ENCODE measurements at places on chromosomes 4 and X.

DNA sequence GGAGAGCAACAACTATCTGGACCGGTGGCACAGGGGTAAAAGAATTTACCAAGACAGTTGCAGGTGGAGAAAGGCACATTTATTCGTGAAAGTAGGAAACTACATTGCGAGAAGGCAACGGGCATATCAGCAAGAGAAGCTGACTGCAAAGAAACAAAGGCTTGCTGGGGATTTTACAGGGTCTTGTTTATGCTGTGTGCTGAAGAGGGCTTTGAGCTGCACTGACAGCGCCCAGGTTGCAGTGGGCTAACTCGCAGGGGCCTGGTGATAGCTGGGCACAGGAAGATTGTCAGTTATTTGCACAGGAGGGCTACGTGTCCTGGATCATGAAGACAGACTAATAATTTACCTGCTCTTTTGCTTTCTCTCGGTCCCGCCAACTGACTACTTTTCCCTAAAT, 10.7 kb downstream of the TLR3 start:
- no peak for DNase-seq

- DNase-seq = no peak
Measured at GRCh38 chrX:22310779-22311178, 38.1 kb downstream of the CBLL2 start.

DNA sequence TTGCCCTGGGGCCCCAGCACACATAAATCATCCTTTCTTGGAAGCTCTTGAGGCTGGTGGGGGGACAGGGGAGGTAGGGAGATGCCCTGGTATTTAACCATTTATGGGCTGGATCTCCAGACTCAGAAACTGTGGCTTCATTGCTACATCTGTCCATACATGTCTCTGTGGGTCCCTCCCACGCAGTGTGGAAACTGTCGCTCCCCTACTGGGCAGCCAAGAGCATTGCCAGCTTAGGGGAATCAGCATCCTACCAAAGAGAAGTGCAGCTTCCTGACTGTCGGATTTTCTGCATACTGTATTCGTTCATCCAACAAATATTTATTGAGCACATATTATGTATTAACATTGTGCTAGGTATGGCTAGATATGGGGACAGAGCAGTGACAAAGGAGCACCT, 3.7 kb downstream of the GRIPAP1 start:
- DNase-seq = no peak

GRCh38 chrX:120561634-120562568, 1.1 kb upstream of the CUL4B start:
- DNase-seq = no peak

- no peak for DNase-seq
Measured at GRCh38 chr4:188554413-188554812, 415.2 kb downstream of the TRIML1 start.

DNA sequence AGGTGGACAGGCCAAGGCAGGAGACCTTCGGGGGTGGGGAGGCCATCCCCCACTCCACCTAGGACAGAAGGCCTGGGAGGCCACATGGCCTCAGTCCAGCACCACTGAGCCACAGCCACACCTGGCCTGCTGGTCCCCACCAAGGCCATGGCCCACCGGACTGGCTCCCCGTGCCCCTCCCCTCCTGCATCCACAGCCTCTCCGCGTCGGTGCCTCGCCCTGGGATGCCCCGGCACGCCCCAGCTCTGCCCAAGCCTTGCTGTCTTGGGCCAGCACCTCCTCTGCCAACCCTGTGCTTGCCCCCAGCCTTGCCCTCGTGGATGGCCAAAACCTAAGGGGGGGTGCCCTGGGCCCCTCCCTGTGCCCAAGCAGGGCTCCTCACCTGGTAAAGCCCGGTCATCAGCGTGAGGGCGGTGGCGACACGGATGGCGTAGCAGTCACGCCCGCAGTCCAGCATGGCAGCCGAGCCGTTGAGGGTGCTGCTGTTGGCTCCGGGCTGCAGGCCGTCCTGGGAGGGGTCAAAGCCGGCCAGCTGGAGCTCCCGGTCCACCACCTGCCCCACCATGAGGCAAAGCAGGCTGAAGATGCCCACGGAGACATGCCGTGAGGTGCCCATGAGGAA, 2.3 kb downstream of the SLC26A1 start:
- DNase-seq = no peak

- no peak for DNase-seq
Measured at GRCh38 chr4:81905971-81906370, 434.3 kb upstream of the RASGEF1B start.

DNA sequence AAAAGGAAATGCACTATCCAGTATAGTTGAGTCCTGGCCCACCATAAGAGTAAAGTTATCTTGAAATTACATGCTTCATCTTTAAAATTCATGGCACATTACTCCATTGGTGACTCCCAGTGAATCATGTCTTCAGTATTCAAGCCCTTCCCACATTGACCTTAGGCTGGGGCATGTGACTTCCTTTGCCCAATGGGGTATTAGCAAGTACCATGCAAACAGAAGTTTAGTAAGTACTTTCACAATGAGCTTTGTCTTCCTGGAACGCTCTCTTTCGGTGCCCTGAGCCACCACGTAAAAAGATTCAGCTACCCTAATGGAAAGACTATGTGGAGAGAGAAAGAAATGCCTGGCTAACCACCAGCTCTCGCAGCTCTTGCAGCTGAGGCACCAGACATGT, 235.4 kb downstream of the HNRNPD start:
- DNase-seq = no peak

GRCh38 chr4:30721185-30722091, 1.3 kb downstream of the PCDH7 start:
- peak; percentile 58 for DNase-seq

DNA sequence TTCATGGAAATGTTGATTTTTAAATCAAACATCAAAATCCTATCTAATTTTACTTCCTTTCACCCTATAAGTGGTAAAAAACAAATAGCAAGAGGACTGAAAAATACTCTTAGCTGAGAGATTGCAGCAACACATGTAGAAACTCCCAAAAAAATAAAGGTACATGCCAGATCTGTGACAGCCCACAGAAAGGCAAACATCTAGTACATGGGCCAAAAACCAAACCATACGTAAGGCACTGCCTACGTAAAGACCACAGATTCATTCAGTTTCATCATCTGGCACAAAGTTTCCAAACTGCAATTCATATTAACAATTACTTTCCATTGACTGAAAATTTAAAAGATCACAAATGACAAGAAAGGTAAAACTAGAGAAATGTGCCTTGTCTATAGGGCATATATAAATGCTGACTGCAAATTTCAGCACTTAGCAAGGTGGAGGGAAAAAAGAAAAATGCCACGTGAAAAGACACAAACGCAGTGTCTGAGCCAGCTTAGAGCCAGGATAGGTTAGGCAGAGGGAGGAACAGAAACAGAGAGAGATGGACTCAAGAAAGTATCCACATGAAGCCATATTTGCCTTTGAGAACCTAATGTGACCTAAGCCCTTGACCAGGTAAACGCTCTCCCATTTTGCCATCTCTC, 88.1 kb downstream of the TSPAN5 start:
- DNase-seq = no peak

DNA sequence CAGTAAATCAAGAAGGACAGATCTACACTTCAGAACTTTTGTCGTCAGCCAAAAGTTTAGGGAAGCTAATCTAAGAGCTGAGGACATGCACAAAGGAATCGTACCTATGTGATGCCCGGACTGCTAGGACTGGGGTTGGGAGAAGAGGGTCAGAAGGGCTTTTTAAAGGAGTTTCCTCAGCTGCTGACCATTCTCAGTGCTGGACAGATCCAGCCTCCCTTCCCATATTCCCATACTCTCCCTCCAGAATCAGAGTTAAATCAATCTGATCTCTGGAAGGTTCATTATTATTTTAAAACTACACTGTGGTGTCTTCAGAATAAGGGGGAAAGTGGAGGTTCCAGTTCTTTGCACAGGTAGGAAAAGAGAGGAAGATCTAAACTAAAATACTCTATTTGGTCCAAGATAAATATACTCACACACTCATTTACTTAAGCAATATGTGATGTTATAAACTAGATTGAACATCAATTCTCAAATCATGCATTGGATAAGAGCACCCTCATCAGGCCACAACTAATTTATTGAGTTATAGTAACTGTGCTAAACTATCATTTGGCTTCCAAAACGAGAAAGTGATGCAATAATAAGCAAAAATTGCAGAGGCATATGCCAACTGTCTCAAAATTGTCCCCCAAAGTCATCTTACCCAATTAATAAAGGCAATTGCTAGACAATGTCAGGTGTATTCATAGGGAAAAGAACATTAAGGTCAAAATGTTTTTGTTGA, 124.7 kb downstream of the HNRNPD start:
- no peak for DNase-seq

DNA sequence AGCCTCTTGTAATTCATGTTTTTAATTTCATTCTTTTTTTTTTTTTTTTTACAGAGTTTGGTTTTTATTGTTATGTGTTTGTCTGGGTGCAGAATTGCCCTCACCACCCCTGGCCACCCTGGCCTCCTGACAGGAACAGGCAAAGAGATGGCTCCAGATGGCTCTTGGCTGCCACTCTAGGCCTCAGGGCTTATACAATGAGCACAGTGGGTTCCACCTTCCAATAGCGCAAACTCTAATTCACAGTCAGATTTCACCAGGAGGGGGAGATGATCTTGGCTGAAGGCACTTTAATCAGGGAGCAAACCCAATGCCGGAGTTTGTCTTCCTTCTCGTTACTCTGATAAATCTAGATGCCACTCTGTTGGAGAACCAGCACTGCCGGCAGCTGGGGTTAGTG, 24.8 kb downstream of the CPE start:
- no peak for DNase-seq

- DNase-seq = no peak
Measured at GRCh38 chrX:70253377-70254062, 6.5 kb downstream of the P2RY4 start.

DNA sequence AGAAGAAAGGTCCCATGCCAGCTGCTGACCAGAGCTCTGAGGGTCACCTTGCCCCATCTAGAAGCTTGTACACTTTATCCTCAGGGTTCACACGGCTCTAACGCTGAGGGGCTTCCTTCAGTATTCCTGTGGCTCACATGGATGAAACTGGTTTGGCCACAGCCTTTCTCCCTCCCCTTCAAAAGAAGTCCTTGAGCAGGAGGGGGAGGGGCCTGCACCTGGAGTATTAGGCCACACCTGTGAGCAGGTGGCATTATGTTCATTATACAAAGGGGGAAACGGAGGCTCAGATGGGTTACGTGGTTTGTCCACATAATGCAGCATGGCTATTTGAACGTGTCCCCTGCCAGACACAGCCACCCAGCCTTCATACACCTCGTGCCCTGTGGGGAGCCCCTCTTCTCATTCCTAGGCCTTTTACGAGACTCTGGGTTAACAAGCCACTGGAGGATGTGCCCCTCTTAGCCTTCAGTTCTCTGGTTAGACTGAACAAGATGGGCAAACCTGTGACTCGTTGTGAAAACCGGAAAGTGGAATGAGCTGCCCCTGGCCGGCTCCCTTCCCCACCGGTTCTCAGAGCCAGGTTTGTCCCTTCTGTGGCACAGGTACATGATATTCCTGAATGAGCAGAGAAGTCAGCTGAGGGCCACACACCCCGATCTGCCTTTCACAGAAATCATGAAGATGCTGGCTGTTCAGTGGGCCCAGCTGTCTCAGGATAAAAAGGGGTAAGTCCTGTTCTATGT, 27.2 kb upstream of the JAKMIP1 start:
- DNase-seq = no peak

GRCh38 chrX:136829413-136829812, 48.7 kb upstream of the ARHGEF6 start:
- no peak for DNase-seq

DNA sequence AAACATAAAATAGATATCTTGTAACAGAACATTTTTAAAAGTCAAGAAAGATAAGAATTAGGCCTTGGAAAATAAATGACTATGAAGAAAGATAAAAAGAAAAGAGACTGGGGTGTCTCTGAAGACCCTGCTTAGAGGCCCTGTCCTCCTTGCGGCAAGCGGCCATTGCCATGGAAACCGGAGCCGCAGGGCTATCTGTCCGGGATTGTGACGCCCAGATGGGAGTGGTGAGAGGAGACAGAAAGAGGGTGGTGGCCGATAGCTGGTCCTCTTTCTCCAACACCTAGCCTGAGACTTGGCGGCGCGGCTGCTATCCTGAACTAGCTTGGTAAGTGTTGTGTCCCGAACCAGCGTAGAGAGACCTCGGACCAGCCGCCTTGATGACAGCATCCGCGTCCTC, at the start of gene DUSP21:
TSS of gene DUSP21 (plus strand) at position 269 of the 400 bp plus-strand sequence. CDS start at position 381, 112 bp downstream.
- DNase-seq = no peak

GRCh38 chr4:152719801-152720556, 40.2 kb upstream of the TMEM154 start:
- no peak for DNase-seq

GRCh38 chr4:5212255-5213013, 161.2 kb downstream of the STK32B start:
- no peak for DNase-seq

- no peak for DNase-seq
Measured at GRCh38 chr4:143819029-143819428, 86.3 kb downstream of the GYPE start.

GRCh38 chr4:184550476-184550875, 76.1 kb upstream of the IRF2 start:
- no peak for DNase-seq

GRCh38 chr4:3321295-3321889, 28.6 kb downstream of the RGS12 start:
- no peak for DNase-seq

Measured in thyroid gland (tissue), 4 donors.